ENCODE measurements at places on chromosomes 5 and 9.

DNA sequence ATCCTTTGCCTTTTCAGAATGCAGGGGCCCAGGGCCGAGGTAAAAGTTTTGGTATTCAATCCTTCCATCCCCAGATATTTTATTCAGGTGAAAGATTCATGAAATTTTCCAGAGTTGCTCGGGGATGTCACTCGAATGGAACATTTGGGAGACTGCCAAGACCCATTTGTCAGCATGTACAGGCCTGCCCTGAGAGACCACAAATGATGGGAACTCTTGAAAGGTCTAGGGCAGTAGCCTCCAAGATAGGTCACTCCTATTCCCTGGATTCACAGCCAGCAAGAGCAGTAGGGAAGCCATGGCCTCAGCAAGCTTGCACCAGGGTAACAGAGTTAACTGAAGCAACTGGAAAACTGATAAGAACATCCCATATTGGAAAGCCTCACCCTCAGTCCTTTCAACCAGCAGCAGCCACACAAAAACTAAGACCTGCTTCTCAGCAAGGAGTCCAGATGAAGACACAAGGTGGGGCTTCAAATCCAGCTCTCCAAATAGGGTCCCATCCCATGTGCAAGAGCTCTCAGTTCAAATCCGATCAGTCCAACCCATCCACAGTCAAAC is 12.5 kb downstream of the CARD6 start:
- no peak for DNase-seq

- no peak for DNase-seq
Measured at GRCh38 chr5:3428334-3428733, 167.3 kb upstream of the IRX1 start.

DNA sequence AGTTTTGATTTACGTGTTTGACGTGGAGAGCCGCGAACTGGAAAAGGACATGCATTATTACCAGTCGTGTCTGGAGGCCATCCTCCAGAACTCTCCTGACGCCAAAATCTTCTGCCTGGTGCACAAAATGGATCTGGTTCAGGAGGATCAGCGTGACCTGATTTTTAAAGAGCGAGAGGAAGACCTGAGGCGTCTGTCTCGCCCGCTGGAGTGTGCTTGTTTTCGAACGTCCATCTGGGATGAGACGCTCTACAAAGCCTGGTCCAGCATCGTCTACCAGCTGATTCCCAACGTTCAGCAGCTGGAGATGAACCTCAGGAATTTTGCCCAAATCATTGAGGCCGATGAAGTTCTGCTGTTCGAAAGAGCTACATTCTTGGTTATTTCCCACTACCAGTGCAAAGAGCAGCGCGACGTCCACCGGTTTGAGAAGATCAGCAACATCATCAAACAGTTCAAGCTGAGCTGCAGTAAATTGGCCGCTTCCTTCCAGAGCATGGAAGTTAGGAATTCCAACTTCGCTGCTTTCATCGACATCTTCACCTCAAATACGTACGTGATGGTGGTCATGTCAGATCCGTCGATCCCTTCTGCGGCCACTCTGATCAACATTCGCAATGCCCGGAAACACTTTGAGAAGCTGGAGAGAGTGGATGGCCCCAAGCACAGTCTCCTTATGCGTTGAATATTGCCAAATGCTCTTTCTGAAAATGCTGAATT is 850 bp downstream of the RRAGA start:
- no peak for DNase-seq

- DNase-seq, result no peak
Measured at GRCh38 chr5:32159328-32160072, 14.6 kb downstream of the GOLPH3 start.

GRCh38 chr9:114003758-114004157 is 74.3 kb downstream of the AMBP start:
- no peak for DNase-seq

GRCh38 chr9:133006731-133007352 is 24.0 kb upstream of the GTF3C5 start:
- no peak for DNase-seq

DNA sequence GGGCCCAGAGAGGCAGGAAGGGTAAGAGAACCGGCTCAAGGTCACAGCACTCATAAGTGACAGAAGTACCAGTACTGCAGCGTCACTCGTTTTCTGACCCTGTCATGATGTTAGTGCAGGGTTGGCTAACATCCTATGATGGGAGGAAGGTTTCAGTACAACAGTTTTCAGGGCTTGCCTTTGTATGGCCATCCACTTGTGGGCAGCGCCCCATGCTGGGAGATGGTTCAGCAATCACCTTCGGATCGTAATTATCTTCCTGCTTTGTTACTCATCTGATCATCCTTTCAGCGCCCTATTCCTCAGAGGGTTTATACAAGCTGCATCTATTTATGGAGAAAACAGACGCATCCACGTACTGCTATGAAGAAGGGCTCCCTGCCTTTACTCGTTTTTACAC is 2.4 kb downstream of the MAP1B start:
- no peak for DNase-seq

GRCh38 chr9:20353931-20354652 is 268.2 kb downstream of the MLLT3 start:
- DNase-seq, result no peak

DNA sequence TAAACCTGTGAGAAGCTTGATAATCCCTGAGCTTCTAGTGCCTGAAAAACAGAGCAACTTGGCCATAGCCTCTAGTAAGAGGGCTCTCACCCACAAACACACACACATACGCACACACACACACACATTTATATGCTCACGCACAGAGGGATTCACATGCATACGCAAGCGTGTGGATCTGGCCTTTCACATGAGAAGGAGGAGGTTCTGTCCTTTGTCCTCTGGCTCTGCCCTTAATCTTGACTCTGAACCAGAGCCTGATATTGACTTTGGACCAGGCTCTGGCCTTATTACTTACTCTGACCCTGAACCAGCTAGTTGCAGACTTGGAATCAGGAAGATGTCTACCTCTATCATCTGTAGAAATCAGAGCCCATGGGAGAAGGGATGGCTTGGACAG is 10.0 kb upstream of the P4HA2 start:
- DNase-seq, result no peak

DNA sequence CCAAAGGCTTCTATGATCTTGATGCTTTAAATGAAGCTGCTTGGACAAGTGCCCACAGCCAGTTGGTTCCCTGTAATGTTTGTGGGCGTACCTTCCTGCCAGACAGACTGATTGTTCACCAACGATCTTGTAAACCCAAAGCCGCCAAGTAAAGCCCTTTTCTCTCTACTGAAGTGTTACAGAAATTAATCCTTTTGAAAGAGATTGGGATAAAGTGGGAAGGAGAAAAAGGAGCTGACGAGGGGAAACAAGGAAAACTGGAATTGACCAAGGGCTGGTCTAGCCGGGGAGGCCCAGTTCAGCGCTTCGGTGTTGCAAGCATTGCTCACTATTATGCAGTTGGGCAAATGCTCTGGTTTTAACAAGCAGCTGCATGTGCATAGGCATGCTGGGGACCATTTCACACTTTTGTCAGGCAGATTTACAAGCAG is 53.2 kb downstream of the ZNF474 start:
- no peak for DNase-seq

- no peak for DNase-seq
Measured at GRCh38 chr9:116797276-116797675, 110.2 kb downstream of the TRIM32 start.

DNA sequence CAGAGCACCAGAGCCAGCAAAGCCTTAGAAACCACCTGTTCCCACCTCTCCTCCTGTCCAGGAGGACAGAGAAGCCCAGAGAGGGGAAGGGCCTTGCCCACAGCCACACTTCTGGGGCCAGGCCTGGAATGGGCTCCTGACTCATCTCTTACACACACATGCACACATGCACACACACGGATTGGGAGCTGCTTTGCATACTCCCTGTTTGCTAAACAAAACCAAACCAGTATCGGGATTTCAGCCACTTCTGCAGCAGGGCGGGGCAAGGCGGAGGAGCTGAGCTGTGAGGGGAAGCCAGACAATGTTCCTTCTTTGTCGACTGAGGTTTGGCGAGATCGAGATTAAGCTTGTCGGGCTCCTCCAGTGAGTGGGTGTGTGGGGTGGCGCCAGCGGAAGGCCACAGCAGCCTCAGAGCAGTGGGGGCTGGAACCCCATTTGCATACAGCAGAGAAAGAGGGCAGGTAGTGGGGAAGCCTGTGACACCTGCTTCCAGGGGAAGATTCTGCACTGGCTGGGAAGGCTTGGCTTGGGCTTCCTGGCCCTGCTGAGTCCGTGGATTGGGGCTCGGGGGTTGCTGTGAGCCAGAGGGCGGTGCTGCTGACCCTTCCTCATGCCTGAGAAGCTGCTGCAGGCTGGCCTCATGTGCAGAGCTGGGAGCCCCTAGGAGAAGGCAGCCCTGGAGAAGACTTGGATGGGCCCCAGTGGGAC is 16.1 kb downstream of the GFI1B start:
- DNase-seq, result no peak

- DNase-seq, result no peak
Measured at GRCh38 chr9:88303721-88304451, 84.4 kb upstream of the SPIN1 start.

- DNase-seq, result no peak
Measured at GRCh38 chr5:106454050-106454449, 1216.7 kb downstream of the EFNA5 start.

DNA sequence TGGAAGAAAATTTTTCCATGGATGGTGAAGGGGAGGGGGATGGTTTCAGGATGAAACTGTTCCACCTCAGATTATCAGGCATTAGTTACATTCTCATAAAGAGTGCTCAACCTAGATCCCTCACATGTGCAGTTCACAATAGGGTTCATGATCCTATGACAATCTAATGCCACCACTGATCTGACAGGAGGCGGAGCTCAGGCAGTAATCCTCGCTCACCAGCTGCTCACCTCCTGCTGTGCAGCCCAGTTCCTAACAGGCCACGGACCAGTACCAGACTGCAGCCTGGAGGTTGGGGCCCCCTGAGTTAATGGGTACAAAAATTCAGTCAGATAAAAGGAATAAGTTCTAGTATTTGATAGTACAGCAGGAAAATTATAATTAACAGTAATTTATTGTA is 337.2 kb downstream of the NPR3 start:
- DNase-seq, result no peak
